ENCODE measurements at places on chromosomes 1 and 21.

- DNase-seq = no peak
These were observed 29.2 kb downstream of the SOX13 start for GRCh38 chr1:204102029-204102611.

DNA sequence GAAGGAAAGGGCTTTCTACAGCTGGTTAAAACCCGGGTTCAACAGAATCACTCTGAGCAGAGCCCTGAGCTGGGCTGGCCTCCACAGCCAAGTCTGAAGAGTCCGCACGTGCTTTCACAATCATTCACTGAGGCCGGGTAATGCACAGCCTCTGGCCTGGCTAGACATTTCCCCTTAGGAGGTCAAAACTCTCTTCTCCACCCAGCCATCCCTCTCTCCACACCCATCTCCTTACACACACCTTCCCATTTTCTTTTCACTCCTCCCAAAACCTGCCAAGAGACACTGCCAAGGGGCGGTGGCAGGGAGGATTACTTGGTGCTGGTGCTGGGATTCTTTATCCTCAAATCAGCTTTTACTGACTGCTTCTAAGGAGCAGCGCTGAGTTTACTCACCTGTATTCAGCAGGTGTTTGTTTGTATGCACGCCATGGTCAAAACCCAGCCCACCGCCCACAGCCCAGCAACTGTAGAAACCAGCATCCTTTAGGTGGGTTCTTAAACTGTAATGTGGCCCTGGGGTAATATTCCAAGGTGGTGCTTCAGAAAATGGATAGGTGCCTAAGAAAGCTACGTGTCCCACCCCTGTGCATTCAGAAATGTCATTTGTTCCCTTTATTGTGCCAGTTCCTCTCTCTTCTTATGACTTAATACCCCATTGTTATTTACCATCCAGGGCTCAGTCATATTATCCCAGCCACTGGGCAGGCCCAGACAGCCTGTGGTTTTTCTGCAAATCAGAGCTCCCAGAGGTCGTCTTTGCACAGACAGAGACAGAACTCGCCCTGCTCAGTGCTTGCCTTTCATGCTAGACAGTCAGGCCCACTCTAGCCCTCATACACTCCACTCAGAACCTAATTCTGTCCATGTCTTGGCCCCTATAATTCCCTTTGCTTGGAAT, 80.2 kb downstream of the ADSS2 start:
- DNase-seq = no peak

GRCh38 chr1:209767706-209768105, 11.9 kb downstream of the TRAF3IP3 start:
- DNase-seq = no peak

GRCh38 chr1:7985851-7986612, 24.5 kb downstream of the PARK7 start:
- peak; percentile 65 for DNase-seq

GRCh38 chr21:37769656-37770055, 146.6 kb downstream of the KCNJ6 start:
- DNase-seq = peak; percentile 52

DNA sequence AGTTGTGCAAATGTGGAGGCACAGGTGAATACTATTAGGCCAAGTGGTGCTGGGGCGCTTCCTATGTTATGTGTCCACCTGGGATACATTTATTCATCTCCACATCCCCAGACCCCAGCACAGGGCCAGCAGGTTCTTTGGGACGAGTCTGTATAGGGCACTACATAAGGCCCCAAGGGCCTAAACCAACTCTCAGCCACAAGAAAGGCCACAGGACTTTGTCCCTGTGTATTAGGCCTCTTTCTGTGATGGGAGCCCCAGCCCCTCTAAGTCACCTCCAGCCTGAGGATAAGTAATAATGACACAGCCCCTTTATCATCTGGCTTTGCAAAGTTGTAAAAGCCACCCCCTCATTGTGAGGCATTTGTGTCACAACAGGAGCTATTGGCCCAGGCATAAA, 79.2 kb upstream of the CD1D start:
- no peak for DNase-seq

DNA sequence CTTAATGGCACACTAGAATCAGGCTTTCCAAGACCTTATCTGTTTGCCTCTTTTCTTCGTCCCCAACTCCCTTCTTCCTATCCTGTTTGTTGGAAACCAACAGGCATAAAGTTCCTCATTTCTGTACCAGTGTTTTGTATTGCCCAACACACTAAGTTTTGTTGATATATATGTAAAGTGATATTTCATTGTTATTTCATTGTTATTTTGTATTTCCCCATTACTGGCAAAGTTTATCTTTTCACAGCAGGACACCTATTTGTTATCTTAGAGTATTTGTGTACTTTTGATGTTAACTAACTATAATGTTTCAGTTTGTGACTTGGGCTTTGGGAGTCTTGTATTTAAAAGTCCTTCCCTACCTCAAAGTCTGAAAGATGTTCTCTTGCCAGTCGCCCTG, 27.1 kb downstream of the FAM20B start:
- DNase-seq = no peak

DNA sequence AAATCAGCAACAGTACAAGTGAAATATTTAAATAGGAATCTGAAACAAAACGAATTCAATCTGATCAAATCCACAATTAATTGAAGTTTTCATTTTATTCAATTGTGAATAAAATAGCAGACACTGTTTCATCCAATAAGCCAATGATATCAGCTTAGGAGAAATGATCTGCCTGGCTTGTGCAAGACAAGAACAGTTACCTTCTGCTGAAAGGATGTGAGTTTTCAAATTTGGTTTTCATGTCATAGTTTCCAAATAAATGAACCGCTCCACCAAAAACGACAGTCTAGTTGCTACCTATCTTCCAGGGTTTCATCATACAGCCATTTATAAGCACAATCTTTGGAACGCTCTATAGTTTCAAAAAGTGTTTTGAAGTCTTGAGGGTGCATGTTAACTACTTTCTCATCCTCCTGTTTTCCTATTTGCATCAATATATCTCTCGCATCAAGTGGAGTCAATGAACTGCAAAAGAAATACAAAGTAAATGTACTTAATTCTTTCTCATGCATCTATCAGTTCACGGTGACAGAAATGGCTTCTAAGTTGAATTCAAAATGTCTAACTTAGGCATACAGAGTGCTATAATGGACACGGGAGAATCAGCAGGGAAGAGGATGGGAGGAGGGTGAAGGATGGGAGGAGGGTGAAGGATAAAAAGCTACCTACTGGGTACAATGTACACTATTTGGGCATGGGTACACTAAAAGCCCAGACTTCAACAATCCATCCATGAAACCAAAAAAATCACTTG, 25.1 kb downstream of the TFB2M start:
- DNase-seq = no peak

GRCh38 chr1:92342401-92342800, 43.5 kb downstream of the RPAP2 start:
- DNase-seq = no peak

DNA sequence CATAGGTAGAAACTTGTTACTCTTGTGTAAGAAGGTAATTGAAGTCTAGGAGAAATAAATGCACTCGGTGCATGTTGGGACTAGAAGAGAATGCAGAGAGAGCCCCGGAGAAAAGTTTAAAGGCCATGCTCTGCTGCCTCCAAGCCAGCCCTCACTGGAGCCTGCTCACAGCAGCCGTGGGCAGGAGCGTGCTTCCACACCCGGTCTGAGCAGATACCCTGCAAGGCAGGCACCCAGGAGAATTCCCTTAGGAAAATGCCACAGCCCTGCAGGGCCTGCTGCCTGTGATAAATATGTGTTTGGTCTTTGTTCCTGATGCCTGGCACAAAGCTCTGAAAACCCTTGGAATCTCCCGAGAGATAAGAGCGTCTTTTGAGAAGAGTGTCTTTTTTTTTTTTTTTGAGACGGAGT, 22.8 kb downstream of the C2CD2 start:
- DNase-seq = no peak

DNA sequence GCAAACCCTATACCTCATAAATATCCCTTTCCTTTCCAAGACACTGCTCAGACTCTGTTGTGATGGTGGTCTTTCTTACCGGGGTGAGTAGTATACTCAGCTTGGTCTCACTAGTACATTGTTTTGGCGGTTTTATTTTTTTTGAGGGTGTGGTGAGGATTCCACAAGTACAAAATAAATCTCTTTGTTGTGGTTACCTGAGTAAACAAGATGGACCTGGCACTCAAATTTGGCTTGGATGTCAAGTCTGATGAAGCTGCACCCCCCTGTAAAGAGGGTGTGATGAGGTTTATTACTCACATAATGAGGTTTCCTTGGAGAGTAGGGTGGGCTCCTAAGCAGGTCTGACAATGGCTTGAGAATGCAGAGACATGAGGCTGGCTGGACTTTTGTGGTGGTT, 68.2 kb upstream of the KCNJ6 start:
- no peak for DNase-seq

DNA sequence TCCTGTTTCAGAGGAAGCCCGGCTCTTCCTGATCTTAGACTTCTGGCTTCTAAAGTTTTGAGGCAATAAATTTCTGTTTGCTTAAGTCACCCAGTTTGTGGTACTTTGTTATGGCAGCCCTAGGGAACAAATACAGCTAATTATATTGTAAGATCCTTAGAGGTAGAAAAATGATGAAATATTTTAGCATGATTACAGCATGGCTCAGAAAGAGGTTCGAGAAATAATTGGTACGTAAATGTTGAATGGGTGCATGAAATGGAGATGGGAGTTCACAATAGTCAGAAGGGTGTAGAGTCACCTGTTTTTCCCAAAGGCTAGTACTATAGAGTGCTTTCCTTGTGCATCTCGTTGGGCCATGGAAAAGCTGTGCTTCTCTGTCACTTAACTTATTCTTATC, 123.5 kb downstream of the RUNX1 start:
- no peak for DNase-seq

DNA sequence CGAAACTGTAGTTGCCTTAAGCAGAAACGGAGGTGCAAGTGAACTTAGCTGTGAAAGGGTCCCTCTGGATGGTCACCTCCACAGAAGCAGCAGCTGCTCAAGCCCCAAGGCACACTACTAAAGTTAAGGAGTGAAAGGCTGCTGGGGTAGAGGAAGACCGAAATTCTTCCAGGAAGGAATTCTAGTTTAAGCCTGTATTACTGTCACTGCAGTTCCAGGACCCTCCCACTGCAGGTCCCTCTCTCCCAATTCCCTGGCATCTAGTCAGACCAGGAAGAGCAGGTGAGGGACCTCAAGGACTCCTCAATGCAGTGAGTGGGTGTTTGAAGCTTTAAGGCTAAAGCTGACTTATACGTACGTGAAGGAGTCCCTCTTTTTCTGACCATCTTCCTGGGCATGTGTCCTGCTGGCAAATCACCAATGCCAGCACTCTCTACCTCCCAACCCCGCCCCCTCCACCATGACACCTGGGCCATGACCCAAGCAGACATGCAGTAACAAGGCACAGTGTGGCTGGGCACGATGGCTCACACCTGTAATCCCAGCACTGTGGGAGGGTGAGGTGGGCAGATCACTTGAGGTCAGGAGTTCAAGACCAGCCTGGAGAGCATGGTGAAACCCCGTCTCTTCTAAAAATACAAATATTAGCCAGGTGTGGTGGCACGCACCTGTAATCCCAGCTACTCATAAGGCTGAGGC, 57.2 kb downstream of the TGFBR3 start:
- no peak for DNase-seq

DNA sequence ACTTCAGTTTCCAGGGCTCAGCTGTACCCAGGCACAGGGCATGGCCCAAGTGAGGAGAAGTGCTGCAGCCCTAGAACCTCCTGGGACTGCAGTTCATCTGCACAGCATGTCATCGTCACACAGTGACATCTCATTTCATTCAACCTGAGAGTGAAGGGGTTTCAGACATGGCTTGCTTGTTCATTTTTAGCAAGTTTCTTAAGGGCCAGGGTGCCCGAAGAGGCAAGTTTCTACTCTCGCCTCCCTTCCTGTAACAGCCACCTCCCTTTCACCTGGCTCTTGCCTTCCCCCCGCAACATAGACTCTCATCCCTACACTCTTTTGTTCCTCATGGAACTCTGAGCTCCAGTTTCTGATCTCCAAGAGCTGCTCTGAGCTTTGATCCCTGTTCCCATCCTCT, 108.1 kb downstream of the C1orf21 start:
- DNase-seq = no peak

GRCh38 chr1:112954017-112954650, 1.9 kb downstream of the SLC16A1 start:
- DNase-seq = no peak

DNA sequence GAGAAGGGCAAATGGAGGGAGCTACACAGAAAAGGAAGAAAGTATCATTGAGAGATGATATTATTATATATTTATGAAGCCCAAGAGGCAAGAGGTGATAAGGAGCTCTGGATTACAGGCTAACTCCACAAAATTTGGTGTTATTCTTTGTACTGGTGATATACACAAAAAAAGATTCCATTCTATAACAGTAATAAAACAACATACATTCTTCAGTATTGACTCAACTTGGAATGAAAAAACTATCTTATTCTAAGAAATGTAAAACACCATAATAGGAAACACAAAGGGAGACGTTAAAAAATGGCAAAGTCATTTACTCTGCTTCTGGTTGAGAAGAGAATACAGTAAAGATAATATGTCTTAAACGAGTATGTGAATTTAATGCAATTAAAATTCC, 99.4 kb downstream of the TEX35 start:
- no peak for DNase-seq

- DNase-seq = no peak
These were observed 48.3 kb upstream of the DPH5 start for GRCh38 chr1:101073836-101074235.

- no peak for DNase-seq
These were observed 39.5 kb upstream of the CPLANE2 start for GRCh38 chr1:16276302-16277030.

DNA sequence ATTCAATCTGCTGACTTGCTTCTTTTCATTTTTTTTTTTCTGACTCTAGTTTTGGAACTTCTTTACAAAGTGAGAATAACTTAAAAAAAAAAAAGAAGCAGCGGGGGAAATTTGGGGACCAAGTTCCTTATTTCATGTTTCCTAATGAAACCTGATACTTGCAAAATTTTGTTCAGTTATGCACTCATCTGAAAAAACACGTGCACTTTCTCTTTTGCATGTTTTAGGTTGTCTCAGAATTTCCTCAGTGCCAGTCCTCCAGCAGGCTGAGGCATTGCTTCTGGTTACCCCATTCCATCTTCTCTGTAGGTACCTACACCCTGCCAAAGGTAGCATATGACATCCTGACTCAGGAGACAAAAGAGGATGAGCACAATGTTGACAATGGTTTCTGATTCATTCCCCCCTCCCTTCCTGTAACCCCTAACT, 299.7 kb downstream of the GRIK1 start:
- DNase-seq = no peak
